Activated CD4-positive, alpha-beta T cell treated with anti-CD3 and anti-CD28 coated beads for 24 hours (primary cell): ENCODE measurements at places on chromosomes 2 and 18.

- no peak for DNase-seq
Observed at GRCh38 chr18:74905247-74905646, 303.7 kb downstream of the PTGR3 start.

DNA sequence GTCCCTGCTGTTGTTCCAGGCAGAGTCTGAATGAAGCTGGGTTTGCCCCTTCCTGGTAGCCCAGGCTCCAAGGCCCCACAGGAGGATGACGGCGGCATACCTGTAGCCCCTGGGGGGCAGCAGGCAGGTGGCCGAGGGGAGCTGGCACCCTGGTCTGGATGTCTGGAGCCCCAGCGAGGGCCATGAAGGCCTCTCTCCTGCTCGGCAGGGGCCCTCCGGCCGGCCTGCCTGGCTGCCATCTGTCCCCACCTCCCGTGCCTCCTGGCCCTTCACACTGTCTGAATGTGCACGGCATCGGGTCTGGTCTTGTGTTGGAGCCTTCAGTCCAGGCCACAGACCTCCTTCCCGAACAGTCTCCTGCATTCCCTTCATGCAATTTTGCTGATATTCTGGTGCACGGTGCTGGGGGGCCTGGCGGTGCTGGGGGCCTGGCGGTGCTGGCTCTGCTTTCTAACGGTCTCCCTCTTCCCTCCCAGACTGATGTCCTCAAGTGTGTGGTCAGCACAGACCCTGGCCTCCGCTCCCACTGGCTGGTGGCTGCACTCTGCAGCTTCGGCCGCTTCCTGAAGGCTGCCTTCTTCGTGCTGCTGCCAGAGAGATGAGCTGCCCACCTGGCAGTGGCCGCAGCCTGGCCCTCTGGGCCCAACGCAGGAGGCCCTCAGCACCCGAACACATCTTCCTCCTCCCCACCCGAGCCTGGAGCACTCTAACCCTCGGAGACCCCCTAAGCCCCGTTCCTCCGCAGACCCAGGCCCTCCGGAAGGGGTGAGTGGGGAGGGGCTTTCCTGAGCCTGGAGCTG, 13.5 kb downstream of the BOK start:
- DNase-seq, result no peak

- DNase-seq, result no peak
Observed at GRCh38 chr2:158539176-158540005, 82.6 kb downstream of the PKP4 start.

DNA sequence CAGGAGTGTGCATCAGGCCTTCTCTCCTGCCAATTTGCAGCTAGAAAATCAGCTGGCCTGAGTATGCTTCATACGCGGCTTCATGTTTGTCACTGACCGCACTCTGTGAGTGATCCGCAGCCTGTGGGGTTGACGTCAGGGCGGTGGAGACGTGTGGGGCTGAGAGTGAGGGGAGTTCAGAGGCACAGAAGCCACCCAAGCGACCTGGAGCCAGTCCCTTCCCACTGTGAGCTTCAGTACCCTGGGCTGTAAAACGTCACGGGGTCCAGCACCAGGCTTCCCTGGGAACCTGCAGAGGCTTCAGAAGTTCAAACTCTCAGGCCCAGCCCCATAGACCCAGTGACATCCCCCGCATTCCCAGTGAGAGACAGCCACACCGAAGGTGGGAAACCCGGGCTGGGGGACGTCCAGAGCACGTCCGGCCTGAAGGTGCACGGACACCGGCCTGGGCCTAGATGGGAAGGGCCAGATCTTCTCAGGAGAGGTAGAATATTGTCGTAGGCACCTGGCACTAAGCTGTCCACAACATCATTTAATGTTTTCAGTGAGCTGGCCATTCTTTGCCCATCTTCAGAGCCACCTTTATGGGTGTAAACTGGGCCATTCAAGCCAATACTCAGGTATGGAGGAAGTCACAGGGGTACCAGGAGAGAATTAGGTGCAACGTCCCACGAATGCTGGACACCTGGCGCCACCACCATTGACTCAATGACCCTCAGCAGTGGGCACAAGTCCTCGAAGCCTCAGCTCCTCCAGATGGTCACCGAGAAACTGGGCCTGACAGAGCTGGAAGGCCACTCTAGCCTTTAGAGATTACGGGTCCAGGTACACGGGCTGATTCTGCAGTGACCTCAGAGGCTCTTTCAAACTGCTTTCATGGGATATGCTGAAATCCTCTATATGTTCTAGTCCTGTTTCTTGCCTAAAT, 235.6 kb upstream of the MYT1L start:
- DNase-seq, result no peak

GRCh38 chr2:42877936-42878335, 85.6 kb upstream of the HAAO start:
- no peak for DNase-seq

GRCh38 chr2:155035308-155035707, 336.8 kb downstream of the KCNJ3 start:
- no peak for DNase-seq

DNA sequence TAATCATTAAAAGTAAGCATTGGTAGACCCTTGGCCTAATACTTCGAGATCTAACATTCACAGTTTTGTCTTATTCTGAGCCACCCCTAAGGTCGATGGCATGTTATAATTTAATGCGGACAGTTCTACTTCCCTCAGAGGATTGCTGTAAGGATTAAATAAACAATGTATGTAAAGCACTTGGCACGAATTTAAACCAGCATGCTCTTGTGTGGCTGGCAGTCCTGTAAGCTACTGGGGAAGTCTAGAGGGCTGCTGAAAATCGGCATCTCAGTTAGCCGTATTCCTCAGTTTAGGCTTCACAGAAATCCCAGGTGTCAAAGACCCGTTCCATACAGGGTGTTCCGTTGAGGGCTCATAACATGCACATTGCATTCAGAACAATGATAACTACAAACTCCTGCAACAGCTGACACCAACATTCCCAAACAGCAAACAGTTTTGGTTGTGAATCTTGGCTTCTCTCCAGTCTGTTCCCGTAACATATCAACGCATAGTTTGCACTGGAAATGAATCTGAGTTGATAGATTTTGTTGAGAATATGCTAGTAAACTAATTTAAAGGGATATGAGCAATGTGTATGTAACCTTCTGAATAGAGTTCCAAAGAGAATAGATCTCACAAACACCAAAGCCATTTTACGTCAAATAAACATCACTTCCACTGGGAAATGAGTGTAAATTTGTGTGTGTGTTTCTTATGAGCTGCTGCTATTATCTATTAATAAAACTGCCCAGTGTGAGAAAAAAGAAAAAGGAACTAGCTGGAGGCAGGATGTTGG, 52.2 kb upstream of the ACKR3 start:
- DNase-seq, result no peak

DNA sequence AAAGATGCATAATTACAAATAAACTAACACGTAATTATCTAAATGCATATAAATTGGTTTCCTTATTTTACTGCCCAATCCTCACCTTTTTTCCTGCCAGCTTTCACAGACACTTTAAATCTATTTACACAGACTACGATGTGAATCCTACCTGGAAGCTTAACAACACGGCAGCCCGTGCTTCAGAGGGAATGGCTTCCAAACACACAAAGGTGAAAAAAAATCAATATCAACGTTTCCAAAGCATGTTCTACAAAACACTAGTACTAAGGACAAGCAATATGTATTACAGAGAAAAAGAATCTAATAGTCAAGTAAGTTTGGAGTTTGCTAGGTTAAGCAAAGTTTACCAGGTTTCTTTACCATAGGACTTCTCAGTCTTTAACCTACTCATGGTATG, 4.4 kb downstream of the MAP4K3 start:
- DNase-seq, result no peak

- peak; percentile 51 for DNase-seq
Observed at GRCh38 chr2:64865073-64865830, 123.9 kb upstream of the SLC1A4 start.

DNA sequence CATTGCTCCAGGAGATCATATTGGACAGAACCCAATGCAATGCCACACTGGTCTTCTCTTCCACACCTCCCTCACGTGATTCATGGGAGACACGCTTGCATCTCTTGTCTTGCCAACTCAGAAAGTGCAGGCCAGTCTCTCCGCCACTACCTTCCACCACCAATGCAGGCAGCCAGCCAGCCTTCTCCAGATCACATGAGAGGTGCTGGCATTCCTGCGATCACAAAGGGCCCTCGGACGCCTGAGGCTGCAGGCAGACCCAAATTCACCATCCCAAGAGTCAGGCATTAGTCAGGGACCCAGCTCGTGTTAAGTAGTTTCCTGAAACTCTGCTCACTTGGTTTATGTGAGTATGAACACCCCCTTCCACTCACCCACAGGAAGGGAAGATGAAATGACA, 437.0 kb upstream of the ETAA1 start:
- DNase-seq, result no peak

DNA sequence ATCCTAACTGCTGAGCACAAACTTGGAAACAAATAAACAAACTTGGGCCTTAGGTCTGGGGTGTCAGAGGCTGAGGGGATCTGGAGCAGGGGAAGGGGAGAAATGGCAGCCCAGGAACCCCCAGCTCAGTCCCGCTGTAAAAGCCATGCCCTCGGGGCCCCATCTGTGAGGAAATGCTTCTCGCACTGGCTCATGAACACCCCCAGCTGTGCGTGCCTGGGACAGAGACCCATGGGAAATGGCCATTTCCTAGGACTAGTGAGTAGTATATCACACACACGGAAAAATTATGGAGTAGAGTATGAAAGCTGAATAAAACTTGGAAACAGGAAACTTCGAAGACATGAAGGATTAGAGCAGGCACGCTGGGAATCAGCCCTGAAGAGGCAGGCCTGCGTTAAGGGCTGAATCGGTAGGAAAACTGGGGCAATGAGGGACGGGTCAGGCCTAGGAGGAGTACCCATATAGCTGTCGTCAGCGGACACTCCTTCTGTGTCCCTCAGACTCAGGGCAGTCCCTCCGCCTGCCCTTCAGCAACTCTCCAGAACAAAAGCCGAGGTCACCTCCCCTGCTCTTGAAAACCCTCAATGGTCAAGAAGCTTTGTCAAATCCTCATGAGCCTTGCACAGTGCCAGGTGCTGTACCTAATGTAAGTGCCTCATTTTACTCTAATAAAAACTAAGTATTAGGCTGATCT, 120.8 kb upstream of the ODC1 start:
- DNase-seq, result no peak

DNA sequence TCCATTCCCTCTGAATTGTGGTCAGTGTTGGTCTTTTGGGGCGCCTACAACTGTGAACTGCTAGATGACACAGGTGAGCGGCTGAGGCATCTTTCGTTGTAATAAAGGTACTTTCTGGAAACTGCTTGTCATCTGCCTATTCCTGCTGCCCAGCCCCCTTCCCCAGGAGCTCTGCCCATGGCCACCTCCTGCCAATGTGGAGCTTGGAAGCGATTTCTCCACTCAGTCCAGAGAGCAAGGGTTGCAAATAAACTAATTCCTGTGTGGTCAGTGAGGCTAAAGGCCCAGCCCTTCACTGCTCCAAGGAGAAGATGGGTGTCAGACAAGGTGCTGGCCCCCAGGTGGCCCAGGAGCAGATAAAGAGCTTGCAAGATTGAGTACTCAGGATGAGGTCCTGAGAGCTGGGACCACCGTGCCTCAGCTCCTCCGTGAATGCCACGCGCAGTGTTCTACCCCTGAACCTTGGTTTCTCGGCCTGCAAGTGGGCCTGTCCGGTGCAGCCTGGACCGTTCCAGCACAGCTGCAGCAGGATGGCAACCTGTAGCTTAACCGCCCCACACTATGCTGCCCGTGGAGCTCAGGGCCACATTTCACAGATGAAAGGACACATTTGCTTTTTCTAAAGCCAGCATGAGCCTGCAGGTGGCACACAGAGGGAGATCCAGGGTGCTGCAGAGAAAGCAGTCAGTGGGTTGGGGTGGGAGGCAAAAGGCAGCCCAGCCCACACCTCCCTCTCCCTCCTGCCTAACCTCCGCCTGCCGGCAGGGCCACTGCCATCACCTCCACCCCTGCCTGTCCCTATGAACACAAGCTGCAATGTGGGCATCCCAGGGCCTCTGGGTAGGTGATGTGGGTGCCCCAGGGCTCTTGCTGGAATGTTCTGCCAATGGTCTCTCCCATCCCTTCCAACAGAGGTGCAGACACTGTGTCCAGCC, 78.7 kb upstream of the OTOF start:
- DNase-seq, result no peak

DNA sequence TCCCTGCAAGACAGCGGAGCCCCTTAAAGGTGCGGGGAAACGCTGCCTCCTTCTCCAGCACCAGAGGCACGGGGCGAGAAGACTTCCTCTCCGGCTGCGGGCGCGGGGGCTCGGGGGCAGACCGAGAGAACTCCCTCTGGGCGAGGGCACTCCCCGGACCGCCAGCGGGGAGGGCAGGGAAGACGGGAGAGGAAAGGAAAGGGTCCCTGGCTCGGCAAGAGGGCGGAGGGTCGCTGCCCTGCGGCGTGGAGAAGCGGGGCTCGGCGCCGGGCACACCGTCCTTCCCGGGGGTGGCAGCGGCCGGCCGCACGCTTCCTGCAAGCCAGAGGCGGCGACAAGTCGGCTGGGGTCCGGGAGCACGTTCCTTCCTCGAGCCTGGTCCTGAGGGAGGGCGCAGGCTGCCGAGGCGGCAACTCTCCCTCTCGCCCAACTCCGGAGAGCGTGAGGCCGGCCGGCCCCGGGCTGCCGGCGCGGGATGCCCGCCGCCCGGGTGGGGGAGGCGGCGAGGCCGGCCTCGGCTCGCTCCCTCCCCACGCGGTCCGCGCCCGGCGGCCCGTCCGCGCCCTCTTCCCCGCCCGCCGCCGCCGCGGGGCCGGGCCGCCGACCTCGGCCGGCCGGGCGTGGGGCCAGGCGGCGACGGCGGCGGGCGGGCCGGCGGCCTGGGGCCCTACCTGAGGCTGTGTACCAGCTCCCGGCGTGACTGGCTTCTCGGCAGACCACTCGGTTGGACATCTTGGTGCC, 1.1 kb downstream of the MEMO1 start:
- DNase-seq, result peak; percentile 16

DNA sequence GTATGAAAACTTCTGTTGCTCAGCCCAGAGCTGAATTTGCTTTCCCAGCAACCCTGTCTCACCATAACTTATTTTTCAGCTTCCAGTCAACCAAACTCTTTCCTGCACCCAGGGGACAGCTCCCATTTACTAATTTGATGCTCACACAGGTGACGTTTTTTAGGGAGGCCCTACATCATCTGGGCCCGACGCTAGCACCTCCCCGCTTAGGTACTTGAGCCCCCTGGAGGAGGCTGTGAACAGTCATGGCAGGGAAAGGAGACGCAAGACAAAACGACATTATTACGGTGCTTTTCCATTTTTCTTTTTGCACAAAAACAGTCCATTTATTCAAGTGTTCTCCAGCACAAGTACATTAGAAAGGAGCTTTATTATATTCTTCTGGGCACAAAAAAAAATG, 59.2 kb upstream of the POMC start:
- DNase-seq, result no peak

DNA sequence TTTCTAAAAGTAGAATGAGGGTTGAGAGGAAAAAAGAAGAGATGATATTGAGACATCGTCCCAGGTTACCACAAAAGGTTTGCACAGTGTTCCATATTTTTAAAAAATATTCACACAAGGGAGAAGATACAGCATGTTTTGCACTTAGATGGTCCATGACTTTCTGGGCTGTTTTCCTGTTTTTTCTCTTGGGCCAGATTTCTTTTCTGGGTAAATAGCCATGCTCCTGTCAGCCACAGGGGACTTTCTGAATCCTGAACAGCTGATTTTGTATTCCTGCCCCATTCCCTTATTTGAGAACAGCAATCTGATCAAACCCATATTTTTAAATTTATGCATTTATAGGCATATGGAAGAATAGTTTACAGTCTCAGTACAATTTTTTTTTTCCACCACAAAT, 185.9 kb upstream of the NRP2 start:
- no peak for DNase-seq

GRCh38 chr2:32760628-32761027, 132.8 kb downstream of the TTC27 start:
- no peak for DNase-seq

GRCh38 chr2:236092714-236093113, 75.5 kb downstream of the GBX2 start:
- DNase-seq, result no peak
